Muscle of back (tissue), 13 donors: ENCODE measurements at places on chromosomes 13 and 19.

- DNase-seq: peak; percentile 83
These were observed 193.6 kb downstream of the KCNRG start for GRCh38 chr13:50208826-50209335.

GRCh38 chr19:9912551-9913236 lies 23.6 kb downstream of the OLFM2 start:
- DNase-seq: no peak

DNA sequence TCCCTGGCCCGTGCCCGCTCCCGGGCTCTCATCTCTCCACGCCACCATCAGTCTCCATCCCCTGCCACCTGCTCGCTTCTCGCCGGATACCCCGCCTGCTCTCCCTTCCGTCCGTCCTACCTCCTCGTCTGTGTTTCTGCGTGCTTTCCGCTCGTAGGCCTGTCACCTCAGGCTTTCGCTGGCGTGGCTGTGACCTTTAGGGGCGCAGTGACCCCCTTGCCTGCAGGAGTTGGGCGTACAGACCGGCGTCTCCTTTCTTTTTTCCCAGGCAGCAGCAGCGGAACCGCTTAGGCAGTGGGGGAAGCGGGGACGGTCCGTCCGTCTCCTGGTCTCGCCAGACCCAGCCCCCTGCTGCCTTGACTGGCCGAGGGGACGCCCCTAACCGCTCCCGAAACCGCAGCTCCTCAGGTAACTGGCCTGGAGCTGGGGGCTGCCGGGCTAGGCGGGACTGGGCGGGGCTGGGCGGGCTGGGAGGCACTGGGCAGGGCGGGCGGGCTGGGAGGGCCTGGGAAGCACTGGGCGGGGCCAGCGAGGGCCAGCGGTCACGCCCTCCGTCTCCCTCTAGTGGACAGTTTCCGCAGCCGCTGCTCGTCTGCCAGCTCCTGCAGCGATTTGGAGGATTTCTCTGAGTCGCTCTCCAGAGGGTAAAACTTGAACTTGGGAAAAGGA lies 6.3 kb downstream of the PGLYRP1 start:
- DNase-seq: peak; percentile 92

DNA sequence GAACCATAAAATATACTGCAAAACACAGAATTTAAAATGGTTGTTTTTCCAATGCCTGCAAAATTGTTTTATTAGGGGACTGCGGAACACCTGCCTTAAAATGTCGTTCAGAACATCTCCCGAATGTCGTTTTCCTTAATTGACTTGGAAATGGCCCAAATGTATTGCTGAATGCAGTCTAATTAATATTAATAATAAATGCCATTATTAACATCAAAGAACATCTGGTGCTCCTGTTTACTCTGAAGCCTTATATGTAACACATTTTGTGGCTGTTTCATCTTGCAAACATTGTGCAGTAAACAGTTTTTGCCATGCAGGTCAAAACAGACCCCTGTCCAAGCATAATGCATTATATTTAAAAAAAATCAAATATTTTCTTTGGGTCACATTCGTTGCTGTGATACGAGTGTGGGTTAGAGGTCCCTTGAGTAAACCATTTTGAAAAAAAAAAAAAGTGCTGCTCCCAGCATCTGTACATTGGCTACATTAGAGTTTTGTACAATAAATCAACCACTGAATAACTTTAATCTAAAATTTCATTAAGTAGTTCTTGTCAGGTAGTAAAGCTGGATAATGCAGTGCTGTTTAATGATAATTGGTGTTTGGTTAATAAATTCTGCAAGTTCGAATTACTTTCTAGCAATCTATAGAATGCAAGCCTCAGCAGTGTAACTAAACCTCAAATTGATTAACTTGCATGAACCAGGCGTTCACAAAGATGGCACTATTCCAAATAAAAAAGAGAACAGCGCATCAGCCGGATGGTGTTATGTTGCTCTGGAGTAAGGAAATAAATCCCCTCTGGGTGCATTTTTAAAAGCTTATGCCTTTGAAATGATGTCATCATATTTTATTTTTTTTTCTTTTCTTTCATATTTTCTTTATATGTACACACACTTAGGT lies 140.2 kb downstream of the ZNF536 start:
- DNase-seq: peak; percentile 85

GRCh38 chr19:3175781-3176714 lies 2.5 kb upstream of the S1PR4 start:
- DNase-seq: no peak

GRCh38 chr13:113468472-113469201 lies 15.3 kb upstream of the ADPRHL1 start:
- DNase-seq: no peak

DNA sequence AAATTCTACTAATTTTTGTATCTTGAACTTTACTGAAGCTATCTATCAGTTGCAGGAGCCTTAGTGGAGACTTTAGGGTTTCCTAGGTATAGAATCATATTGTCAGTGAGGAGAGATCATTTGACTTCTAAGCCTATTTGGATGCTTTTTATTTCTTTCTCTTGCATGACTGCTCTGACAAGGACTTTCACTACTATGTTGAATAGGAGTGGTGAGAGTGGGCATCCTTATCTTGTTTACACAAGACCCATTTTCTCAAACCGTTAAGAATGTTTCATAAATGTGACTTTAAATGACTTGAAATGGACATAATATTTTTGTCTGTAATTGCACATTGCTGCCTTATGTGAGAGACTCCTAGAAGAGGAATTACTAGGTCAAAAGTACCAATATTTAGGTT lies 17.9 kb upstream of the CSNK1A1L start:
- DNase-seq: no peak

GRCh38 chr13:48012668-48013067 lies 11.6 kb upstream of the SUCLA2 start:
- DNase-seq: no peak

DNA sequence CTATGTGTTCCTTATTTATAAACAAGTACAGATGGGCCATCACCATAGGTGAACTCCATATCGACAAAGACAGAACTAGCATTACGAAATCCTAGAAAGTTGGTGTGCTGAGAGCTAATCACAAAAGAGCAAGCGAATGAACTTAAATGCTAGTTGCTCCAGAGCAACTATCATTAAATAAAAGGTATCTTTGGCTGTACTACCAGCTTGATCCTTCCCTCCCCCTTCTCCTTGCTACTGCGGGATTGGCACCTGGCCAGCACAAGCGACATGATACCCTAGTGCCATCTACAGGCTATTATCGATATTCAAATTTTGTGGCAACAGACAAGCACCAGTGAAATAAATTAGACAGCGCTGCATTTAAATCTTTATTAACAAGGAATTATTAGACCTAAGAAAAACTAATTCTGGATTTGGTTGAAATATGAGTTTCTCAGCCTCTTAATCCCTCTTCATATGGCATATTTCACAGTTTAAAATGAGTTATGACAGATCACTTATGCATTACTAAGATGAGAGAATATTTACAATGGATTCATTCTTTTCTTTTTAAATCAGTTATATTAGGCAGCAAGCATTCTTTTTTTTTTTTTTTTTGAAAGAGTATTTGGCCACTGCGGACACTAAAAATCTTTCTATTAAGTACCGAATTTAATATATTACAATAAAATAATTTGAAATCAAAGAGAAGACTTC lies 5.8 kb downstream of the PCDH9 start:
- peak; percentile 75 for DNase-seq

- DNase-seq: no peak
These were observed 1.9 kb upstream of the BCL3 start for GRCh38 chr19:44746616-44746945.

- DNase-seq: no peak
These were observed 69.9 kb upstream of the RAP2A start for GRCh38 chr13:97364031-97364430.

GRCh38 chr19:52453324-52454094 lies at the start of gene ZNF578:
ZNF578 (plus strand) TSS chr19:52453553; CDS start chr19:52501846, 48,293 bp downstream.
- peak; percentile 90 for DNase-seq

GRCh38 chr13:110334256-110334655 lies 27.2 kb downstream of the COL4A2 start:
- no peak for DNase-seq

DNA sequence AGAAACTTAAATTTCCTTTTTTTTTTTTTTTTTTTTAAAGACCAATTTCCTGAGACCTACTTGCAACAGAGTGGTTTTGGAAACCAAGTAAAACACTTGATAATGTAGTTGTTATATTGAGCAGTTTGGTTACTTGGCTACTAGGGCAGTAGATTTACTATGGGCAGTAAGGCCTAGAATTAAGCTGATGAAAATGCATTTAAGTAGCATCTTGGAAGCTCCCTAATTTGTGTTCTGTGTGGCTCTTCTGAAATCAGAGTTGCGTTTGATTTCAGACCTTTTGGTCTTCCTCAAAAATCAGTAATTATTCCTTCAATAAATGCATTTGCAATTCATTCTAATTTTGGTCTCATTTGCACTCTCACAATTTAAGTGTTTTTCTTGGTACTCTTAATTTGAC lies 810 bp downstream of the GPR180 start:
- no peak for DNase-seq

DNA sequence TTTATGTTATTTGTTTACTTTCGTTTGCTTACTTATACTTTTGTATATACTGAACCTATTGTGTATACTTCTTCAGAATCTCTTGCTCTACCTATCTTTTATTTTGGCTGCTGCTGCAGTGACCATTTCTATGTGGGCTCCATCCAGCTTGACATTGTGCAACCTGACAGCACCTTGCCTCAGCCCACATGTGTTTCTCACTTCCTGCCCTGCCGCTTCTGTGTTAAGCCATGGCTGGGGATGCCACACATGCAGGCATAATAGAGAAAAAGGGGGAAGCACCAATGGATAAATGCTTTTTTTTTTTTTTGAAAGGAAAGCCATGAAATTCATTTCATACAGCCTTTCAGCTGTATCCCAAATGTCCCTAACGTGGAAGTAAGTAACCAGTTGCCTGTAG lies 147.6 kb downstream of the RBM26 start:
- DNase-seq: no peak

GRCh38 chr13:26881154-26881553 lies 120.6 kb upstream of the GPR12 start:
- DNase-seq: peak; percentile 31

DNA sequence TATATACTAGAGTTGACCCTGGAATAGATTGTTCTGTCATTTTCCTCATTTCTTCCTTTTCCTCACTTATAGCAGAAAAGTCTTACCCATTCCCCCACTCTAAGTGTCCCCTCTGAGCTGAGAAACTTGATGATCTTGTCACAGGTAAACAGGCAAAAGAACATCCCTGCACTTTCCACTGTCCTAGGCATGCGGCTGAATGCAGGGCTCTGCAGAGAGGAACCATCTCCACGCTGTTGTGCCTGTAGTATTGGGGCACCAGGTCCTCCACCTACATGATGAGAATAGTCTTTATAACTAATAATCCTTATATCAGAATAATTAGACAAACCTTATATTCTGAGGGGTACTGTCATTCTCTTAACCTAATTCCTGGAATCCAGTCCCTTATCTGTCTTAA lies 211.3 kb downstream of the RBM26 start:
- DNase-seq: no peak

GRCh38 chr13:30808600-30808999 lies 73.3 kb downstream of the ALOX5AP start:
- no peak for DNase-seq

GRCh38 chr13:103516015-103516795 lies 450.0 kb upstream of the SLC10A2 start:
- no peak for DNase-seq

GRCh38 chr19:31761281-31761913 lies 412.2 kb upstream of the TSHZ3 start:
- no peak for DNase-seq

DNA sequence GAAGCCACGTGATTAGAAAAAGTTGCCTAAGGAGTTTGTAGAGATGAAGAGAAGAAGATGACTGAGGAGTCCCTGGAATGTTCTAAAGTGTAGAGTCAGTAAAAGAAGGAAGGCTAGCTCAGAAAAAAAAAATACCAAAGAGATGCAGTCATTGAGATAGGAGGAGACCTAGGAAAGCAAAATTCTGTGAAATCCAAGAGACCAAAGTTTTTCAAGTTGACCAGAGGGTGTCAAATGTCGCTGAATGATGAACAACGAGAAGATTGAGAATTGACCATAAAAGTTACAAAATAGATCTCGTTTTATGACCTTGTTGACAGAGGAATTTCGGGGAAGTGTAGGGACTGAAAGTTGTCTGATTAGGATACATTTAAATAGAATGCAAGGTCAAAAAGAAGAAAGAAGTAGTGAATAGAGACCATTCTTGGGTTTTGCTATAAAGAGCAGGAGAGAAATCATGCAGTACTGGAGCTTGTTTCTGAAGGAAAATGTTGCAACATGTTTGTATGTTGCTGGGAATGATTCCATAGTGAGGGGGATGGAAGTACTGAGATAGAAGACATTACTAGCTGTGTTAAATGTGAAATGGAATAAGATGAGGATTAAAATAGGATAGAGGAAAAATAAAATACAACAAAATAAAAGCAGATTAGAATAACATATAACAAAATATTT lies 30.2 kb upstream of the HTR2A start:
- no peak for DNase-seq

- DNase-seq: no peak
These were observed 28.0 kb downstream of the PEPD start for GRCh38 chr19:33493401-33494275.

DNA sequence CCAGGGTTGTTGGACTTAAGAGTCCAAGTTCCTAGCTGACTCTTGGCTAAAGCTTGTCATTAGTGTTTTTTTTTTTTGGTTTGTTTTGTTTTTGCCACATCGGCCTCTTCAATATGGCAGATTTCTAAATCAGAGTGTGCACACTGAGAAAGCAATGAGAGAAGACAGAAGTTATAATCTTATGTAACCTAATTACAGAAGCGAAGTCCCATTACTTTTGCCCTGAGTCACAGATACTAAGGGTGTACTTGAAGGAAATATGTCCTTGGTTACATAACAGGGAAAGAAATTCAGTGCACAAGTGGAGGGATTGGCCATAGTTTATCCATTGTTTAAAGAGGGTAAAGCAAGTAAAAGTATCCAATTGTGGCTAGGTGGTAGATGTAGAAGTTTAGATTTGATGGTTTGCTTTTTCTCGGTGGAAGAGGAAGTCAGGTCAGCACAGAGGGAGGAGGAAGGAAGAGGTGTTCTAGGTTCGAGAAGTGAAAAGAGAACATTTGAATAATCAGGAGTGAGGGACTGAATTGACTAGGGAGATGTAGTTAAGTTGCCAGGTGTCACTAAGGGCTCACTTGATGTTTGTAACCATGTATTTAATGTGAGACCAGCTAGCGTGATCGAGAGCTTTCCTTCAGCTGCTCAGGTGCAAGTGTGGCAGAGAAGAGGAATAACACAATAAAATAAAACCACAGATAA lies 12.2 kb downstream of the GTF2F2 start:
- no peak for DNase-seq

GRCh38 chr13:56198350-56198749 lies 942.4 kb upstream of the PRR20A start:
- no peak for DNase-seq

DNA sequence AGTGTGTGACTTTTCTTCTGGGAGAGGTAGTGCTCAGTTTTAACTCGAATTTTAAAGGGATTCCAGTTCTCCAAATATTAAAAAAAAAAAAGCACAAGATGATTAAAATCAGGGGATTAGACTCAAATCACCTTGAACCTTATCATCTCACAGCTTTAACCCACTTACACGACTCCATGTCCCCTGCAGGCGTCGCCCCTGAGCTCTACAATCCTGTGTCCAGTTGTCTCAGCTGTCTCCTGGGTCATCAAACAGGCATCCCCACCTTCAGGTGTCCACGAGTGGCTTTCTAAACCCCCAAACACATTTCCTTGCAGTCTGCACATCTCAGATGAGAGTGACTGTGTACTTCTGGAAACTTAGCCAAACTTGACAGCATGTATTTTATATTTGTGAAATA lies 14.1 kb downstream of the ZNF808 start:
- no peak for DNase-seq
